ENCODE measurements at places on chromosomes 4 and X. TPM values are rescaled to one million over a fixed set of nuclear protein-coding genes. Genes with fewer than 3 reads are reported as not detected.

GRCh38 chr4:94588896-94589693, 137.4 kb downstream of the PDLIM5 start:
- H3K4me1 ChIP-seq, result peaks cover 9% of the 10 kb centered on the region
- no peaks in the 10 kb centered on the region for H3K27me3 ChIP-seq
- H3K27ac ChIP-seq, result no peak overlapping the region
- DNase-seq, result peak; percentile 28
- no peak overlapping the region for H3K4me3 ChIP-seq

DNA sequence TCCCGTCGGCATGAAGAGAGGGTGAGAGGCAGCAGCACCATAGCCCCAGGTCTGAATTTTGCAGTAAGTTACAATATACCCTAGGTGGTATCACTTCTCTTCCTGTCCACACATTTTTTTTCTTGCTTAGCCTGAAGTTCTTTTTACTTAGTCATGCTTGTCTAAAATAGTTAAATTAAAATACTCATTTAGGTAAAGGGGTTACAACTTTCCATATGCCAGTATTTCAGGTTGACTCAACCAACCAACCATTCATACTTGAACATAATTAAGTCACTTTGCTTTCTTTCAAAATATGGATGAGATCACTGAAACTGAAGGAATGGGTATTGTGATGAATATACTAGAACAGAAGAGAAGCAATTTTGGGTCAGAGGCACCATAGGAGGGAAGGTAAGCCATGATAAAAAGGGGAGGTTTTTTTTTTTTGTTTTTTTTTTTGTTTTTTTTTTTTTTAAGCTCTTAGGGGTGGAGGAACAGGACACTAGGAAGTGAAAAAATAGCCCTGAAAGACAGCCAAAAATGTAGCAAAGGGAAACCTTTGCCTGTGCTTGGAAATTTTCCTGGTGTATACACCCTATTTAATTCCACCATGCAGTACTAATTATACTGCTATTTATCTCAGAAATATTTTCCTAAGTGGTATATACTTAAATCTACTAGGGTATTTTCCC, 41.8 kb downstream of the RPS6KA3 start:
- peak; percentile 38 for DNase-seq
- peaks cover 40% of the 10 kb centered on the region for H3K4me1 ChIP-seq
- H3K27ac ChIP-seq, result no peak overlapping the region
- no peaks in the 10 kb centered on the region for H3K27me3 ChIP-seq
- peaks cover 1% of the 10 kb centered on the region for H3K36me3 ChIP-seq

GRCh38 chr4:6955261-6955911, 45.8 kb downstream of the TBC1D14 start:
- H3K27me3 ChIP-seq, result no peaks in the 10 kb centered on the region
- peaks cover 10% of the 10 kb centered on the region for H3K4me1 ChIP-seq
- H3K27ac ChIP-seq, result no peak overlapping the region
- H3K36me3 ChIP-seq, result no peaks in the 10 kb centered on the region
- H3K4me3 ChIP-seq, result no peak overlapping the region

VCX gene
- not detected for total RNA-seq

UFSP2 gene
- total RNA-seq, result 27.0 TPM

DNA sequence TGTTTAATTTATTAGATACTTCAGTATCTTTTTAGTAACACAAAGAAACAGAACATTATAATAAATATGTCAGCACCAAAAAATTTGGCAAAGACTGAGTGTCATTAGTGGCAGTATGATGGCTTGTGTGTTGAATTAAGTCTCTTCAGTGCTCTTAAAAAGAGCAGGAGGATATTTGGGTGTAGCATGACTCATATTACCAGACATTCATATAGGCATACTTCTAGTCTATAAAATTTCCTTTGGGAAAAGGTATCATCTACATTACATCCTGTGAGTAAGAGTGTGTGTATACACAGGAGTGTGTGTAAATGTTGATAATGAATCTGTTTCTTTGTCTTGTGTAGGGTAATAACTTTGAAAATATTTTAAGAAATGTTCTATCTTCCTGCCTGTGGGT, 135.7 kb downstream of the CNKSR2 start:
- peak; percentile 89 for DNase-seq
- H3K27ac ChIP-seq, result peak overlapping the region; percentile 73
- H3K36me3 ChIP-seq, result no peaks in the 10 kb centered on the region

DNA sequence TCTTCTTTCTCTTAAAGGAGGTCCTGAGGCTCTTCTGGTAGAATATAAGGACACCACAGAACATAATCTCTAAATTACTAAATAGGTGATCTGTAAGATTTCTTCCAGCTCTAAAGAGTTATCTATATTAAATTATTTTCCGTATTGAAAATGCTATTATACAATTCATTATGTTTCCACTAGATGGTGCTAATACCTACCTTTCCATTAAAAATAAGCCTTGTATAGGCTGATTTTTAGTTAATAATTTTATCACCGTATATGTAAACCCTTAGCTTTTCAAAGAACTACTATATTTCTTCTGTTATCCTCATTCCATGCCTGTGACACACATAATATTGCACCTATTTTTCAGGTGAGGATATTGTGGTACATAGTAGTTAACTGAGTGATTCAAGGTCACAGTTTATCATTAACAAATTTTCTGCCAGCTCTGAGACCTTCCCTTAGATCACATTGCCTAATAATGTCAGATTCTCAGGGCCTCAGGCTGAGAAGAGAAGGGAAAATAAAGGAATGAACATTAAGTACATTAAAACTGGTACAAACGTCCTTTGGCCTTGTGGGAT, 138.8 kb downstream of the TEX11 start:
- H3K27me3 ChIP-seq, result peaks cover 8% of the 10 kb centered on the region
- DNase-seq, result peak; percentile 43
- no peak overlapping the region for H3K27ac ChIP-seq
- no peaks in the 10 kb centered on the region for H3K36me3 ChIP-seq

FAM9A gene
- total RNA-seq, result not detected

HPGD gene
- 33.5 TPM for total RNA-seq

DNA sequence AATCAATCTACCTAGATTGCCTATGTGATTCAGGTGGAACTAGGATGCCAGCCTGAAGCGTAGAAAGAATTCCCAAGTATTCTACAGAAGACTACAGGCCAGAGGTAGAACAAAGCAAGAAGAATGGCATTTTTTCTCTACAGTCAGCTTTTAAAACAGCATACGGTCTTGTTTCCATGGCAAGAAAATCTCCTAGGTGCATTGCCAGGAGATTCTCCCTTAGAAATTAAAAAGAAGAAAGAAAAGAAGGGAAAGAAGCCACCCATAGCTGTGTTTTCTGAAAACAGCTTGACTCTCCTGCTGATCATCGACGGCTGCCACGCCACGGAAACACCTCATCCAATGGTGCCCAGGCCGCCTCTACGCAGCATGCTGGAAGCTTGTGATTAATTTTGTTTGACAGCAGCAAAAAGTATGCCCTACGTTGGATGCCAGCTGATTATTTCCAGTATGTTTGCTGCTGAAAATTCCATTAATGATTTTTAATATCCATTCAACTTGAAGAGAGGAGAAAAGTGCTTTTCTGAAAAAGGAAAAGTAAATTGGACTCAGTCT, 24.1 kb downstream of the ANK2 start:
- H3K4me3 ChIP-seq, result no peak overlapping the region
- DNase-seq, result no peak
- no peaks in the 10 kb centered on the region for H3K36me3 ChIP-seq
- no peaks in the 10 kb centered on the region for H3K27me3 ChIP-seq
- peaks cover 10% of the 10 kb centered on the region for H3K4me1 ChIP-seq

CDS1 gene
- 11.2 TPM for total RNA-seq

ITIH6 gene
- total RNA-seq, result not detected

GRCh38 chr4:87962398-87963146, 12.9 kb upstream of the SPP1 start:
- no peaks in the 10 kb centered on the region for H3K27me3 ChIP-seq
- H3K27ac ChIP-seq, result no peak overlapping the region
- no peaks in the 10 kb centered on the region for H3K36me3 ChIP-seq
- DNase-seq, result no peak

GRCh38 chr4:15612136-15612535, 43.0 kb downstream of the FBXL5 start:
- no peak for DNase-seq
- H3K27ac ChIP-seq, result no peak overlapping the region
- no peak overlapping the region for H3K4me3 ChIP-seq
- no peaks in the 10 kb centered on the region for H3K36me3 ChIP-seq
- no peaks in the 10 kb centered on the region for H3K4me1 ChIP-seq

DNA sequence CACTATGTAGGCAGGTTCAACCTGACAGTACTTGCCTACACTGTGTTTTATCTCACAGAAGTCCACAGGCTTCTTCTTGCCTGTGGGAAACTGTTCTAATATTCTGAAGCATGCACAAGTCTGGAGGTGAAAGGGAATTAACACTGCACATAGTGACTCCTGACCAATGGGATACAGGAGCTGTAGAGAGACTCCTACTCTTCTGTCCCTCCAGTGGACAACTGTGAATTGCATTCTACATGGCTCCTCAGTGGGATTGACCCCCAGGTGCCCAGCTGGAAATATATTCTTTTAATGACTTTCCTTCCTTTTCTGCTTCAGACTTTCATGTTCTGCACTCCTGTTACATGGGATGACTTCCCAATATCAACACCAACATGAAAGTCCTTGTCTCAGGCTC, 8.2 kb upstream of the YIPF6 start:
- no peaks in the 10 kb centered on the region for H3K36me3 ChIP-seq
- H3K4me3 ChIP-seq, result no peak overlapping the region
- no peaks in the 10 kb centered on the region for H3K27me3 ChIP-seq
- peak; percentile 62 for DNase-seq
- H3K27ac ChIP-seq, result peak overlapping the region; percentile 37

- no peak overlapping the region for H3K27ac ChIP-seq
- H3K36me3 ChIP-seq, result no peaks in the 10 kb centered on the region
- H3K27me3 ChIP-seq, result no peaks in the 10 kb centered on the region
- H3K4me3 ChIP-seq, result no peak overlapping the region
- no peaks in the 10 kb centered on the region for H3K4me1 ChIP-seq
These were observed 1.1 kb downstream of the CFAP299 start for GRCh38 chr4:80336582-80336981.

- H3K36me3 ChIP-seq, result no peaks in the 10 kb centered on the region
These were observed 21.9 kb downstream of the TBCK start for GRCh38 chr4:106294062-106294461.

DNA sequence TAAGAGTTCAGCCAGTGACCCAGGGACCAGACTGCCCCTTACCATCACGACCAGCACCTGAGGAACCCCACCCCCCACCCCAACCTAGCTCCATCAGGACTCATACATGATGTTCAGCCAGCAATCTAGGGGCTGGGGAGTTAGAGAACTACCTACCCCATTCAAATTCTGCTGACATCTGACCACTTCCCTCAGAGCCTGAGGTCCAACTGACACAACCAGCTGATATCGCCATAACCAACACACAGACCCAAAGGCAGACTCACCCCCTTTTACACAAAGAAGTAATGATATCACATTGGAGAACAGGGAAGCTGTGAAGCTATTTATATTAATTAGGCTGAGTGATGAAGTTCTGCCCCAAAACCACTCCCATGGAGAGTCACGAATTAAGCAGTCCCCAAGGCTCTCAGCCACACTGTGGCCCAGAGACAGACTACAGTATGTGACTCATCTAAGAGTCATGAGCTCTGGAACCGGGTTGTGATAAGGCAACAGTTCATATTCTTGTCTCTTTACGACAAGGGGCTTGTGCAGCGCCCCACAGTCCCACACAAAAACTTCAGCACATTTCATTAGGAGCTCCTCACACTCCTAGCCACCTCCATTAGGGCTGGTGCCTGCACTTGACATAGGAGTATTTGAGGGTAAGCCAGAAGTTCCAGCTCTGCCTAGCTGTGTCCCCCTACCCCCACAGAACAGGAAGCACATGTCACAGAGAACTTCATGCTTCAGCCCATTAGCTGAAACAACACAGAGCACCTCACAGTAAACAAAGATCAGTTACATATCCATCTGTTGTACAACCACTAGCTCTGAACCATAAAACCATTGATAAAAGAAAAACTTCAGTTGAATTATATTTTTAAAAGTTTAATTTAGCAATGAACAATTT, 184.7 kb upstream of the ZCCHC13 start:
- peaks cover 21% of the 10 kb centered on the region for H3K4me1 ChIP-seq
- peak overlapping the region; percentile 50 for H3K4me3 ChIP-seq
- H3K27me3 ChIP-seq, result no peaks in the 10 kb centered on the region
- peak overlapping the region; percentile 70 for H3K27ac ChIP-seq
- H3K36me3 ChIP-seq, result no peaks in the 10 kb centered on the region

P2RY8 gene
- total RNA-seq, result not detected

DNA sequence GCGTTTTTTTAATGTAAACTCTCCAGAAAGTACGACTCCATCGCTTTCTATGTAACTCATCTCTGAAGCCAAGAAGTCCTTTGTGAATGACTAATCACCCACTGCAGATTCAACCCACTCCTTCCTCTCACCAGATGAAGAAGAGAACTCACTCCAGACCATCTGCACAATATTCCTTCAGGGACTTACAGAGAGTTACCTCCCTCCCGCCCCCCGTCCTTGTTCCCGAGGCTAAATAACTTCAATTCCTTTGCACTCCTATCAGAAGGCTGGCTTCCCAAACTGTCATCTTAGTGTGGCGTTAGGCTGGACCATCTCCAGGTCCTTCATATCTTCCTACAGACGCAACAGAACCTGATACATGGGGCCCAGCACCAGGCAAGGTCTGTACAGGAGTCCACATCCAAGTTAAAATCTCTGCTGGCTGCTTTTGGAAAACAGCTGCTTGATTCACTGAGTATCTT, 82.4 kb downstream of the AFAP1 start:
- H3K4me1 ChIP-seq, result peaks cover 50% of the 10 kb centered on the region
- peaks cover 21% of the 10 kb centered on the region for H3K36me3 ChIP-seq
- no peaks in the 10 kb centered on the region for H3K27me3 ChIP-seq
- DNase-seq, result peak; percentile 75
- H3K4me3 ChIP-seq, result no peak overlapping the region
- H3K27ac ChIP-seq, result peak overlapping the region; percentile 72

DNA sequence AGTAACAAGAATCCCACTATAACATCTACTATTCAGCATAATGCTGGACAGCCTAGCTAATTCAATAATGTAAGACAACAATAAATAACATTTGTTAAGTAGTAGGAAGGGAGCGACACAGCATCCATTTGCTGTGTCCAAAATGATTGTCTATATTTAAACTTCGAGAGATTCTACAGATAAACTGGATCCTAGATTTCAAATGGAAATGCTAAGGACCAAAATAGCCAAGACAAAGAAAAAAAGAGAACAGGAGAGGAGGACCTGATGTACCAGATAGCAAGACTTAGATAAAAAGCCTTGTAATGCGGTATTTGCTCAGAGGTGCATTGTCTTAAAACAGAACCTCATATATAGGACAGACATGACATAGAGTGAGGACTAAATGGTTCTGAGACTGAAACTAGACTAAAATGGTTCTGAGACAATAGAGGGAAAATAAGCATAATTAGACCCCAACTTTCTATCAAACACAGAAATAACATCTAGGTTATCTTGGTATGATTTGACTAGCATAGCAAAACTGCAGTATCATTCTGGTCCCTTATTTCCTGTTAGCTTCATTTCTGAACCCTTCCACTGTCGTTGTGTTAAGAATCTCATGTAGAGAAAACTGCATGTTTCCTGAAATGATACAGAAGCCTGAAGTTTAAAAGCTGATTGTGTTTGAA, 3.8 kb downstream of the HPGDS start:
- no peaks in the 10 kb centered on the region for H3K36me3 ChIP-seq
- H3K4me3 ChIP-seq, result no peak overlapping the region
- H3K27me3 ChIP-seq, result no peaks in the 10 kb centered on the region

Data from PC-3 (cell line).